ENCODE measurements at places on chromosomes 7 and 10.

- DNase-seq, result no peak
Observed at GRCh38 chr10:89702121-89702480, 711 bp downstream of the KIF20B start.

DNA sequence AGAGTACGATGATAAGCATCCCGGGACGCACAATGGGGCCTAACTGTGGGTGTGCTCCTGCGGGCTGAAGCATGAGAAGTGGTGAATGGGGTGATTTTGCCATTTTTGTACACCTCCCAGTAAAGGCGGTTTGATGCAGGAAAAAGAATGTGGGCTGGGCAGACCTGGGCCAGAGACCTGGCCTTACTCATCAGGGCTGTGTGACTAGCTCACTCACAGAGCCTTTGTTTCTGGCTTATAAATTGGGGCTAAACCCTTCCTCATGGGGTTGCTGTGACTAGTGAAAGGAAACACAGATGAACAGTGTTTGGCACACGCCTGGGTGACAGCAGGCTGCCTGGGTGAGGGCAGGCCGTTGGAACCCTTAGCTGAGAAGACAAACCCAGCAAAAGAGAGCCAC is 18.0 kb downstream of the RRP12 start:
- no peak for DNase-seq

- no peak for DNase-seq
Observed at GRCh38 chr10:4812046-4812445, 14.0 kb upstream of the AKR1E2 start.

DNA sequence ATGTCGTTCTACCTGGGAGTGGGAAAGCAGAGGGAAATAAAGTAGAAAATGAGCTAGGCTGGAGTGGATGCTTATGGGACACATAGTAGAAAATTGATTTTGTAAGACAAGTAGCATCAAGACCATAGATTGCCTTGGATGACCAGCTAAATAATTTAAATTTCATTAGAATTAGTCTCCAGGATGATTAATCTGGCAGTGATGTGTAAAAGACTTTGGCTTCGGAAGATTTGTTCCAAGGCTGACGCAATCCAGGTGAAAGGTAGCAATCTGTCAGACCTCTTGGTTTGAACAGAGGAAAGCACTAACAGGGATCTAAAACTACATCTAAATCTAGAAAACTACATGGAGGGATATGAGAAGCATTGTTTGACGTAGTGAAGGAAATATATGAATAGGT is 236.5 kb downstream of the ARL4A start:
- DNase-seq, result no peak

Measured in stimulated activated CD4-positive, alpha-beta T cell treated with anti-CD3 and anti-CD28 coated beads, Interleukin-1b, Interleukin-23, amount 100 ng/mL, for 1 hour (primary cell).